ENCODE measurements at places on chromosomes 3 and 15.
A peak's percentile ranks its signal among the peaks of the same experiment; 100 is the strongest.

DNA sequence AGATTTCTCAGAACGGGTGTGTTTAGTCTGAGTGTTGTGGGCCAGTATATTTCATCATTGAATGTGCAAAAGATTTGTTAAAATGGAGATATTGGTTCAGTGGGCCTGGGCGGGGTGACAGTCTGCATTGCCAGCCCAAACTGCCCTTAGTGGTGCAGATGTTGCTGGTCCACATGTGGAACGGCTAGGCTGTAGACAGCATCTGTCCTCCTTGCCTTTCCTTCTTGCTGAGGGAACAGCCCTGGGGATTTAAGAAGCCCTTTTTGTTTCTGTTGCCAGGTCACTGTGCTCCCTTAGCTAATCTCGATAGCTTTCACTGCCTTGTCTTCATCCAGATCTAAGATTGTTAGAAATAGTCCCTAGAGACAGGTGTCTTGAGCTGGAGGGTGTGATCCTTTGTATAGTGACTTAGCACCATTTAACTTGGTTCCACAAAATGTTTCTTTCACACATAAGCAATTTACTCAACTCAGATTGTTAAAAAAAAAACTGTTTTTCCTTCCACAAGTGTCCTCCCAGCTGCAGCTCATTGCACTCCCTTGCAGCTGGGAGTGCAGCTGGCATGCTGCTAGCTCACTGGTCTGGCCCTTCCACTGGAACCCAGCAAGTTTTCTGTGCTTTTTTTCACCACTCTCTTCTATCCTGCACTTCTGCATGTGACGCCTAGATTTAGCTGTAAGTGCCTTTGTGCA is 37.5 kb downstream of the GAP43 start:
- no peak for DNase-seq

- DNase-seq, result no peak
Observed at GRCh38 chr15:98611808-98612207, 36.5 kb upstream of the IGF1R start.

GRCh38 chr3:113128386-113129015 is 82.9 kb upstream of the BOC start:
- no peak for DNase-seq

GRCh38 chr3:46659285-46659684 is 34.2 kb downstream of the ALS2CL start:
- DNase-seq, result no peak

DNA sequence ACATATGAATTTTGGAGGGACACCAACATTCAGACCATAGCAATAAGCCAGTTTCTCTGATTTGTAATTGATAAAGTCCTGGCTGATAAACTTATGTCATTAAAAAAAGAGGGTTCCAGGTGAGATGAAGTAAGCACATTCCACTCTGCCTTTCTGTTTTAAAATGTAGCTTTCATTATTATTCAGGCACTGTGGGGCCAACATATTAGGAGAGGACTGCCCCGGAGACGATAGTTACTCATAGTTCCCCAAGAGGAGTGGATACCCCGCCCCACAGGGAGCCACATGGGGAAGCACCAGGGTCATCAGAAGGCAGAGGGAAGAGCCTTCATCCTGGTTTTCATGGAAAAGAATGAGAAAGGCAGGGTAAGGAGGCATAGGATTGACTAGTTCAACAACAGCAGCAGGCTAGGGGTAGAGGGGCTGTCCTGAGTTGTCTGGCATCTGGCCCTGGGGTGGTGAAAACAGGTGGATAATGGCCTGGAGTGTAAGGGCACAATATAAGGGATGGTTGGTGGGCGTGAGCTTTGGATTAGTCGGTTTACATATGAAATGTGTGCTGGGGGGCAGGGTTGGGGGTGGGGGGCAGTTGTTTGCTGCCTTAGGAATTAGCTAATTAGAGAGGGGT is 78.7 kb upstream of the PROK2 start:
- DNase-seq, result no peak

GRCh38 chr15:92843814-92844213 is 56.3 kb upstream of the CHD2 start:
- DNase-seq, result no peak

DNA sequence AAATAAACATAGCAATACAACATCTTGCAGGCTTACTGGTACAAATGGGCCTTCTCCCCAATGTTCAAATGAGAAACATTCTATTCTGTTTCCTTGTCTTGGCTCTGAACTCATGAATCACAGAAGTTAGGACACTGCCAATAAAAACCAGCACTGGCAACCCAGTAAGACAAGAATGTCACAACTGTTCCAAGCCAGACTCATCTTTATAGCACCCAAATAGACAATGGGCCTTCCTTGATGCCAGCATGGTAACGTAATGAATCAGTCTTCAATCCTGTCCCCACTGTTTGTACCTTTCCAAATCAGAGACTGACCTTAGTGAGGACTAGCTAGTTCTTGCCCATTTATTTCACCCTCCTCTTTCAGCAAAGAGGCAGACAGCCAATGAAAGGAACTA is 14.1 kb upstream of the RPS17 start:
- DNase-seq, result no peak

- DNase-seq, result no peak
Observed at GRCh38 chr3:52983828-52984227, 62.0 kb downstream of the SFMBT1 start.

- DNase-seq, result peak; percentile 67
Observed at GRCh38 chr3:49839193-49839809, 17.1 kb downstream of the TRAIP start.

DNA sequence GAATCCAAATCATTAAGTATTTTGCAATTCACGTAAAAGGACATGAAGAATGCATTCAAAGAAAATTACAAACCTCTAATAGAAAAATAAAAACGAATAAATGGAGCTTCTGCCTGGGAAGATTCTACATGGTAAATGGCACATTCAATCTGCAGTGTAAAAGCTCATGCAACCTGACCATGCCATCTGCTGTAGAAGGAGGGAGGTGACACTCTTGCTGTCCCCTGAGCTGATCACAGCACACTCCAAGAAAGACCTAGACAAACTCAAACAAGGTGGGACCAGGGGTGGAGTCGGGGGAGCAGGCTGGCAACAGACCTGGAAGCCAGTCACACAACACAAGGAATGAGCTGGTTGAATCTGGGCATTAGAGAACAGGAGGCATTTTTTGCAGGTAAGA is 101.8 kb downstream of the BDH1 start:
- no peak for DNase-seq

- DNase-seq, result no peak
Observed at GRCh38 chr3:122562923-122563716, 980 bp downstream of the PARP9 start.

- no peak for DNase-seq
Observed at GRCh38 chr15:84983294-84983693, 1.6 kb downstream of the PDE8A start.

GRCh38 chr3:853489-853888 is 239.3 kb upstream of the CNTN6 start:
- DNase-seq, result no peak

GRCh38 chr15:70604666-70605315 is 158.6 kb downstream of the UACA start:
- no peak for DNase-seq

DNA sequence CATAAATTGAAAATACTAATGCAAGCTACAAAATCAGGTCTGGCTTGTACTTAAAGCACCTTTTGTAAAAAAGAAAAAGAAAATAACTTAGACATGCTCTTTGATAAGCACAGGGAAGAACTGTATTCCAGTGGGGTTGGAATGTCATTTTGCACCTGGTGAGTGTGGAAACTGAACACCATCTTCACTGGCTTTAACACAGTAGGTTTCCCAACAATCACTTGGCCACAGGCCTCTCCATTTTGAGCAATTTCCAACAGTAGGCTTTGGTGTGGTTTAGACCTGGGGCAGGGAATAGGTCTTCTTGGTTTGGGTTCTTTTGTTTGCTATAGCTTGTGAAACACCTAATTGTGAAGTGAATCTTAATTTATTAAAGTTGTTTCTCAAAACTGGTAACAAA is 18.9 kb downstream of the PDZRN3 start:
- no peak for DNase-seq

GRCh38 chr15:31323627-31324026 is 3.0 kb upstream of the KLF13 start:
- no peak for DNase-seq

GRCh38 chr3:42665050-42665878 is 11.8 kb downstream of the ZBTB47 start:
- DNase-seq, result no peak

DNA sequence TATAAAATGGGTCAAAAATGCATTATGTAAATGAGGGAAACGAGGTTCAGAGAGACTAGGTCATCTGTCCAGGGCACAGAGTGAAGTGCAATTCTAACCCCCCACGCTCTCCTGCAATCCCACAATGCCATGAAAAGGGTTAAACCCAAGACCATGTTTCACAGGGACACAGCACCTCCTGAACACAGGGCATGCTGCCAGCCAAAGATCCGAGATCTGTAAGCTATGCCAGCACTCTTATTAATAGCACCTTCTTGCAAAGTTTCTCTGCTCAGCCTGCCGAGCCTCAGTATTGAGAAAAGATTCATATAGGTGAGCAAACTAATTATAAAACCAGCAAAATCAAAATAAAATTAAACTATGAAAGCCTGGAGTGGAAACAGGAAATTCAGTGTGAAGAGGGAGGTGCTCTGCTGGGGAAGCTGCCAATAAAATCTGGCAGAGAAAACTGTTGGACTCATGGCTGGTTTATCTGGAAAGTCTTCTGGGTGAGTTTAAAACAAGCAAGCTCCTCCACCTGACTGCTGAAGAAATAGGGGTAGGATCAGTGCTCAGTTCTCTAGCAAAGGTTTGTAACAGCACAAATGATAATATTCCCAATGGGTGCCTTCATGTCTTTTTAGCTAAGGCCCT is 50.3 kb downstream of the LRIG1 start:
- DNase-seq, result no peak

DNA sequence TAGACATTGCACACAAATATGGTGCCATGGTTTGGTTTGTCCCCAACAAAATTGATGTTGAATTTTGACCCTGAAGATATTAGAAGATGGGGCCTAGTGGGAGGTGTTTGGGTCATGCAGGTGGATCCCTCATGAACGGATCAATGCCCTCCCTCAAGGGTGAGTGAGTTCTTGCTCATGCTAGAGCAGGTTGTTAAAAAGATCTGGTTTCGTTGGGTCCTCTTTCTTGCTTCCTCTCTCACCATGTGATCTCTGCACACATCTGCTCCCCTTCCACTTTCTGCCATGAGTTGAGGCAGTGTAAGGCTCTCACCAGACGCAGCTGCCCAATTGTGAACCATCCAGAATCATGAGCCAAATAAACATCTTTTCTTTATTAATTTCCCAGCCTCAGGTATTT is 87.8 kb upstream of the MDFIC2 start:
- DNase-seq, result no peak

DNA sequence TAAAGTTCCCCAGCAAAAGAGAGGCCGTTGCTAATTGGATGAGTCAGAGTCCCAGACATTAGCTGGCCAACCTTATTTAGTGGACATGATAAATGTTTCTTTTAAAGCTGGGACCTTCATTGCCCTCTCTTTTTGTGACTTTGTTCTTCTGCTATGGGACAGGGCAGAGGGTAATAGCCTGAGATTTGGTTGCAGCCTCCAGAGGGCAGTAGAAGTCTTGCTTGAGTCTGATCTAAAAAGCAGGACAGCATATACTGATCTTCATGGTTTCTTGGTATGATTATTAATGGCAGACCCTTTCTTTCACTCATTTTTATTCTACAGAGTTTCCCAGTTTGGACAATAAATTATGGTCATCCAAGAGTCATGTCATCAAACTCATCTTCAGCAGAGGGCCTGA is 25.1 kb upstream of the ZKSCAN7 start:
- no peak for DNase-seq

- no peak for DNase-seq
Observed at GRCh38 chr3:71087143-71088018, 496.1 kb downstream of the FOXP1 start.

DNA sequence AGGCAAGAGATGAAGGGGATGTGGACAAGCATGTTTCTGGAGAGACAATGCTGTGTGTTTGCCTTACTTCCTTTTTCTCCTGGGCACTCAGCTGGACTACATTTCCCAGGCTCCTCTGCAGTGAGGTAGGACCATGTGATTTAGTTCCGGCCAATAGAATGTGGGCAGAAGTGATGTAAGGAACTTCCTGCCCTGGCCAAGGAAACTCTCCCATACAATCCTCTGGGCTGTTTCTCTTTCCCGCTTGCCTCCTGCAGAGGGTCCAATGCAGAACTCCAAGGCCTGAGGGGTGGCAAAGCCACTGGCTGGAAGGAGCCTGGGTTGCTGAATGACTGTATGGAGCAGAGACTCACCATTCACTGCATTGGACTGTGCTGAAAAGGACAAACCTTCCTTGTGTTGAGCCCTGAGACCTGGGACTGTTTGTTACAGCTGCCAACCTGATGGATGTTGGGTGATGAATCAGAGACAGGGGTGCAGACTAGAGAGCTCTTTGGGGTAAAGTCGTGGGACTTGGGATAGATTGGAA is 82.7 kb upstream of the SLC6A6 start:
- no peak for DNase-seq

- no peak for DNase-seq
Observed at GRCh38 chr15:55407498-55408011, 604 bp downstream of the CCPG1 start.

DNA sequence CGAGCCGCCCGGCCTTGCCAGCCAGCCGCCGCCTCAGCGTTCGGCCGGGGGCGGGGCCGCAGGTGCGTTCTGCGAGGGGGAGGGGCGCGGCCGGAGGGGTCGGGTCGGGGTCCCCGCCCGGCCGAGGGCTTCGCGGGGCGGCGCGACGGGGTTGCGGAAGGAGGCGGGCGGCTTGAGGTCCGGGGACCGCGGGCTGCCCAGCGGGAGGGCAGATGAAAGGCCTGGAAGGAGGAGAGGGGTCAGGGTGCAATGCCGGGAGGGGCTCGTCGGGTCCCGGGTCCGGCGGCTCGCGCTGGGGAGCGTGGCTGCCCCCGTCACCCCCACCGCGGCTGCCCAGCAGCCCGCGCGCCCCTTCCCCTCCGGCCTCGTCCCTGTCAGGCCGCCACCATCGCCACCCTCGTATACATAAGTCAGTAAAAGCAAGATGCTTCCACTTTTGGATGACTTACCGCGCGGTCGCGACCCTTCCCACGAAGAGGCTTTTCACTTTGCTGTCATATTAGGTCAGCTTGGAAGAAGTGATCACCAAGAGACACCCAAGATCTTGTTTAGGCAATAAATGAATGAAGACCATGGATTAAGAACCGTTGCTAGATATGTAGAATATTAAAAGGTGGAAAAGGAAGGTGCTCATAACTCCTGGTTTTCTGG is 620 bp upstream of the ANP32A start:
- DNase-seq, result no peak

GRCh38 chr3:120559242-120560061 is 36.7 kb upstream of the NDUFB4 start:
- DNase-seq, result no peak

- DNase-seq, result no peak
Observed at GRCh38 chr3:43817825-43818224, 127.1 kb downstream of the ABHD5 start.

DNA sequence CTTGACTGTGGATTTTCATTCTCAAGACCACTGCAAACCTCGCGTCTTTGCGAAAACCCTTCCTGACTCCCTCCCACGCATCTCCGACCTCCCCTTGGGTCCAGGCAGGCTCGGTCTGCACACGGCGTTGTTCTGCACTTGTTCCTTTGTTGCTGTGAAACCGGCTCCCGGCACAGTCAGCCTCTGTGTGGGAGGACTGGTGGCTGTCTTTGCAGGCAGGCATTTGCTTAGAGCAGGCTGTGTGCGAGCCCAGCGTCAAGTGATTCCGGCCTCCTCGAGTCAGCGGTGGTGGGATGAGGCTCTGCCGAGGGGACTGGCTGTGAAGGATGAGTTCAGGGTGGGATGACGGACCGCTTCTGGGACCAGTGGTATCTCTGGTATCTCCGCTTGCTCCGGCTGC is 102.6 kb upstream of the ROPN1 start:
- DNase-seq, result no peak

GRCh38 chr15:94205366-94205765 is 26.0 kb upstream of the MCTP2 start:
- no peak for DNase-seq

All from stimulated activated CD8-positive, alpha-beta memory T cell treated with anti-CD3 and anti-CD28 coated beads, Interleukin-7, amount 100 ng/mL, for 1 hour (primary cell).